ENCODE measurements at places on chromosomes 6 and 20. TPM values are rescaled to one million over a fixed set of nuclear protein-coding genes. Genes with fewer than 3 reads are reported as not detected.

GRCh38 chr6:139590206-139590605 is 215.8 kb upstream of the CITED2 start:
- no peak for DNase-seq

DNA sequence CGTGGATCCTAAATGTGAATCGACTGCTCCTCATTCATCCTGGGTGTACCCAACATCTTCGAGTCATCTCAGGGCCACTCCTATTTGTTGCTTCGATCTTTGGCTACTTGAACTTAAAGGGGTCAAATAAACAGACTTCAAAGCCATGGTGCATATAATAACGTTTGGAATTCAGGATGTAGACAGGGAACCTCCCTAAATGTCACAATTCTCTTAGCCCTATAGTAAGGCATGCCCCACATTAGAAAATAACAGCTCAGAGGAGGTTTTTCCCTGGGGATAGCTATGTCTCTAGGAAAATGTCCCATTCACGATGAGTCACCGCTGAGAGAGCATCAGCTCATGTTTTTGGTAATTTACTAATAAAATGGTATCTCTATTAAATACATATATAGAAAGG is 54.8 kb upstream of the BMP6 start:
- no peak for DNase-seq

DNA sequence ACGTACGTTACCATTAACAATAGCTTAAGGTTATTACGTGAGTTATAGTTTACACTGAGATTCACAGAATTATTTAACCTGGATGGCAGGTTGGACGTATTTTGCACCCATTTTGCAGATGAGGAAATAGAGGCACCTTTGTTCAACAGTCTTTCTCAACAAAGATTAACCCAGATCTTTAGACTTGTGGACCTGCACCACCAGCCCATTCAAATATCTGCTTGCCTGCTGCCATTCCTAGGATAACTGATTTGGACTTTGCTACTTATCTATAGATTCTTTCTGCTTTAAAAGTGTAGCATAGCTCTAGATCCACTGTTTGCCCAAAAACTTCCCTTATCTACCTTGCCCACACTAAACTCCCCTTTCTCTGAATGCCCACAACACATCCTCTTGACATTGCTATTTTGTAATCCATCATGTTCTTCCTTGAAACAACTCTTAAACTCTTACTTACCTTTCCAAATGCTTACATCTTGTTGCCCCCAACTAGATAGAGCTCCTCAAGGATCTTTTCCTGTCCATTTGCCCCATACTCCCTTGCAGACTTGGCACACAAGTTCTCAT is 56.4 kb upstream of the TNFAIP3 start:
- no peak for DNase-seq

MAP7 gene
- 5.3 TPM for total RNA-seq

GRCh38 chr6:17098538-17098937 is 3.3 kb upstream of the STMND1 start:
- no peak for DNase-seq

DNA sequence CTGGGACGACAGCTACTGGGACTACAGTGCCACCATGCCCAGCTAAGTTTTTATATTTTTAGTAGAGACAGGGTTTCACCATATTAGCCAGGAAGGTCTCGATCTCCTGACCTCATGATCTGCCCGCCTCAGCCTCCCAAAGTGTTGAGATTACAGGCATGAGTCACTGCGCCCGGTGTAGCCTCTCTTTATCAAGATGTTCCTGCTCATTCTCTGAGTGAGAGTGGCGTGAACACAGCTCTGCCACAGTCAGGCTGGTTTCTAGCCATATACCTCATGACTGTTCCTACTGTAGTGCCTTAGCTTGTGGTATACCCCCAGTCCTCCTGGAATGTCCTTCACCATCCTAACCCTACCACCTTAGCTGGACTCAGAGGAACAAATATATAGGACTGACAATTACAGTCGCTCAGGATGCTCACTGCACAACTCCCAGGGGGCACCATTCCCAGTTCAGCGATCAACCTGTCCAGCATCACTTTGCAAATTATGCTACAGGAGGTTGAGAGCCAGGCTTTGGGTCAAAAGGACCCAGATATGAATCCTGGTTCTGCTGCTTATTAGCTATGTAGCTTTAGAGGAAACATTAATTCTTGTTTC is 86.3 kb downstream of the CHMP4B start:
- DNase-seq: no peak

KCNB1 gene
- total RNA-seq: 15.0 TPM

SLC26A8 gene
- total RNA-seq: 0.12 TPM

AFDN gene
- total RNA-seq: 114 TPM

GRCh38 chr20:16444057-16444777 is 129.0 kb downstream of the KIF16B start:
- no peak for DNase-seq

- no peak for DNase-seq
Observed at GRCh38 chr20:4018023-4018748, 2.8 kb upstream of the RNF24 start.

- DNase-seq: no peak
Observed at GRCh38 chr6:474453-475185, 83.1 kb downstream of the IRF4 start.

EYA2 gene
- total RNA-seq: 9.8 TPM

DNA sequence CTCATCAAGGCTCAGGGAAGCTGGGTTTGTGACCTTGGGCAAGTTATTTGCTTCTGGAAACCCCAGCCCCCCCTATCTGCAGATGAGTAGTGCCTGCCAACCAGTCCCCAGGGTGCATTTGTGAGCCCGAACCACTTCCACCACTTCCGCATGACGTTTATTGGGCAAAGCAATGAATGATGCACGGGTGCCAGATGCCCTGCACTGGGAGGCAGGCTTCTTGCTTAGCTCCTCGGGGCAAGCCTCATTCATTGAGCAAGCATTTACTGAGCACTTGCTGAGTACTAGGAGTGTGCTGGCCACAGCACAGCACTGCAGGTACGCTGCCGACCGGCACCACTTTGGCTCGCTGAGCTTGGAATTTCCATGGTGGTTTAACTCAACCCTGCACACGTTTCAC is 60.2 kb downstream of the GNAS-AS1 start:
- no peak for DNase-seq

GRCh38 chr20:39823224-39823623 is 861.1 kb downstream of the DHX35 start:
- DNase-seq: no peak

Data from omental fat pad (tissue), 4 donors.